ENCODE measurements at places on chromosomes 5 and 9.
A peak's percentile ranks its signal among the peaks of the same experiment; 100 is the strongest.

DNA sequence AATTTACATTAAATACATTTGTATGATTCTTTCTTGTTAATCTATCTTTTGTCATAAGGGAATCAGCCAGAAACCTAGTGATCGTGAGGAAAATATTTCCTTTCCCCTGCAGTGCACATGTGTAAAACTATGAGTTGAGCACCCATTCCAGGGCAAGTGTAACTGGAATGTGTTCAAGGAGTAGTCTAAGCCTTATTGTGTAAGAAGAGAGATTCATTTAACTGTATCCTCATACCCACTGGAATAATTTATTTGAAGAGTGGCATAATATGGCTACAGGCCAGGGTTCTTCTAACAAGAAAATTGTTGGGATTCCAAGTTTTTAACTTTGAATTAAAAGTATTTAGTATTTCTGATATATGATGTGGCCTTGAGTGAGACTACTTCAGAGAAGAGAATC is 1692.7 kb downstream of the EFNA5 start:
- no peak for DNase-seq

GRCh38 chr5:78829811-78830527 is 155.1 kb downstream of the ARSB start:
- DNase-seq = no peak

- no peak for DNase-seq
These were observed 78.3 kb downstream of the MAMDC2 start for GRCh38 chr9:70121818-70122436.

- no peak for DNase-seq
These were observed 56.3 kb downstream of the CETN3 start for GRCh38 chr5:90353254-90353653.

- DNase-seq = no peak
These were observed 185.2 kb downstream of the CCDC171 start for GRCh38 chr9:15738011-15738410.

GRCh38 chr9:93130861-93131481 is 3.1 kb downstream of the NINJ1 start:
- no peak for DNase-seq

GRCh38 chr5:56993241-56993640 is 41.3 kb upstream of the MIER3 start:
- DNase-seq = no peak

DNA sequence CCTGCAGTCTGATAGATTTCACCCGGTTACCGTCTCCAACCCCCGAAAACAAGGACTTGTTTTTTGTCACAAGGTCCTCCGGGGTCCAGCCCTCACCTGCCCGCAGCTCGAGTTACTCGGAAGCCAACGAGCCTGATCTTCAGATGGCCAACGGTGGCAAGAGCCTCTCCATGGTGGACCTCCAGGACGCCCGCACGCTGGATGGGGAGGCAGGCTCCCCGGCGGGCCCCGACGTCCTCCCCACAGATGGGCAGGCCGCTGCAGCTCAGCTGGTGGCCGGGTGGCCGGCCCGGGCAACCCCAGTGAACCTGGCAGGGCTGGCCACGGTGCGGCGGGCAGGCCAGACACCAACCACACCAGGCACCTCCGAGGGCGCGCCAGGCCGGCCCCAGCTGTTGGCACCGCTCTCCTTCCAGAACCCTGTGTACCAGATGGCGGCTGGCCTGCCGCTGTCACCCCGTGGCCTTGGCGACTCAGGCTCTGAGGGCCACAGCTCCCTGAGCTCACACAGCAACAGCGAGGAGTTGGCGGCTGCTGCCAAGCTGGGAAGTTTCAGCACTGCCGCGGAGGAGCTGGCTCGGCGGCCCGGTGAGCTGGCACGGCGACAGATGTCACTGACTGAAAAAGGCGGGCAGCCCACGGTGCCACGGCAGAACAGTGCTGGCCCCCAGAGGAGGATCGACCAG is 121.3 kb downstream of the DAB2IP start:
- DNase-seq = no peak

DNA sequence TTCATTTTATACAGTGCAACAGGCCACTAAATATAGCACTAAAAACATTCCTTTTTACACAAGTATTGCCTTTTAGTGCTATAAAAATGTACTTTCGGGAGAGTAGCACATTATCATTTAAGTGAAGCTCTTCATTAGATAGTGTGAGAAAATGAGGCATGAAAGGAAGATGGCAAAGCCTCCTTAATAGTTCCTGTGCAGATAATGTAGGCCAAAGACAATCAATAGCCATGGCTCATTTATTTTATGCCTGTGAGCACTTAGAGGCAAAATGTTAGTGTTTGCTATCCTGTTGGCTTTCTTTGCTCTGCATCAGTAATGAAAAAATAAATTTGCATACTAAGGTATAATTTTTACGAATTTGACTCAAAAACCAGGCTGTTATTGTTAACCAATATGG is 929.5 kb upstream of the C9orf72 start:
- no peak for DNase-seq

GRCh38 chr9:98867429-98868168 is 60.1 kb downstream of the GALNT12 start:
- no peak for DNase-seq

- no peak for DNase-seq
These were observed 20.1 kb downstream of the BTNL9 start for GRCh38 chr5:181060231-181060590.

DNA sequence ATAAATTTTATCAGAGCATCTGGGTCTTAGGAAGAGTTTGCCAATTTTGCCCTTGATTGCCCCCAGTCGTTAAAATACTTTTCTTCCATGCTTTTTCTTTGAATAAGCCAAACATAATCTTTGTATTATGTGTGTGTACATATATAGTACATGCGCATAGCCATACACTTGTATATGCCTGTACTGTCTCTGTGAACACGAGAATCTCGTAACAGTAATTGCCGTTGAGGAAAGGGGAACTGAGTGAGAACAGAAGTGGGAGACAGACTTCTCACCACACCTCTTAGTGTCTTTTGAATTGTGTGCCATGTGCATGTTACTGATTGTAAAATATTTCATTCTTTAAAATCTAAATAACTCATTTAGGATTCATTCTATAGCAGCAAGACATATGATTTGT is 79.6 kb upstream of the GRHPR start:
- DNase-seq = no peak

GRCh38 chr5:148915224-148915817 is 88.9 kb downstream of the ADRB2 start:
- no peak for DNase-seq

DNA sequence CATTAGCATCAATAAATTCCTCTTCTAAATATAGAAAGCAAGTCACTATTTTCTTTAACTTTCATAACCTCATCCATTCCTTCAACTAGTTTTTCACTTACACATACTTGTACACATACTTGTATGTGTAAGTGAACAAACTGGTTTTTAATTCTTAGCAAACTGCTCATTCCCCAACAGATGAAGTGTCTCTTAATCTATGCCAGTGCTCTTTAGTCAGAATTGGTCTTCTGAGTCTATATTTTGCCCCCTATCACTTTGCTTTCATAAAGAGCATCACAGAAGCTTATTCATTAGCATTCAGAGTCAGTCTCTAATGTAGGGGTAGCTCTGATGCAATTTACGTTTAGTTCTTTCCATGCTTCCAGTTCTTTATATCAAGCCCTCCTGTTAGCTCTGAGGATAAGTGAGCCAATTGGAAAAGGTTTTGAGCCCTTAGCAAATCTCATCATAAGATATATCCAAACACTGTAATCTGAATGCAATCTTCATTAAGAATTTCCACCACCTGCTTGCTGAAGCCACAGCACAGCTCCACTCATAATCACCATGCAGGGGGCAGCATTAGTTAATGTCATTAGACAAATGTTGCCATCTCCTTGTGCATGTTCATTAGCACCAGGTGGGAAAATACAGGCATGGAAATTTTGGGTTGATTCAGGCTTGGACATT is 178.5 kb upstream of the SLC24A2 start:
- DNase-seq = no peak

DNA sequence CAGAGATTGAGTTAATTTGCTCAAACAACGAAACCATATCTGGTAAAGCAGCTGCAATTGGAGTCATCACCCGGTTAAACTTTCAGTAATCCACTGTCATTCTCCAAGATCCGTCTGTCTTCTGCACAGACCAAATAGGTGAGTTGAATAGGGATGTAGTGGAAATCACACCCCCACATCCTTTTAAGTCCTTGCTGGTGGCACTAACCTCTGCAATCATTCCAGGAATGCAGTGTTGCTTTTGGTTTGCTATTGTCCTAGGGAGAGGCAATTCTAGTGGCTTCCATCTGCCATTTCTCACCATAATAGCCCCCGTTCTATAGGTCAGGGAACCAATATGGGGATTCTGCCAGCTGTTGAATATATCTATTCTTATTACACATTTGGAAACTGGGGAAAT is 14.6 kb upstream of the BTF3 start:
- DNase-seq = no peak

- DNase-seq = no peak
These were observed 10.3 kb downstream of the GDF9 start for GRCh38 chr5:132856011-132856410.

DNA sequence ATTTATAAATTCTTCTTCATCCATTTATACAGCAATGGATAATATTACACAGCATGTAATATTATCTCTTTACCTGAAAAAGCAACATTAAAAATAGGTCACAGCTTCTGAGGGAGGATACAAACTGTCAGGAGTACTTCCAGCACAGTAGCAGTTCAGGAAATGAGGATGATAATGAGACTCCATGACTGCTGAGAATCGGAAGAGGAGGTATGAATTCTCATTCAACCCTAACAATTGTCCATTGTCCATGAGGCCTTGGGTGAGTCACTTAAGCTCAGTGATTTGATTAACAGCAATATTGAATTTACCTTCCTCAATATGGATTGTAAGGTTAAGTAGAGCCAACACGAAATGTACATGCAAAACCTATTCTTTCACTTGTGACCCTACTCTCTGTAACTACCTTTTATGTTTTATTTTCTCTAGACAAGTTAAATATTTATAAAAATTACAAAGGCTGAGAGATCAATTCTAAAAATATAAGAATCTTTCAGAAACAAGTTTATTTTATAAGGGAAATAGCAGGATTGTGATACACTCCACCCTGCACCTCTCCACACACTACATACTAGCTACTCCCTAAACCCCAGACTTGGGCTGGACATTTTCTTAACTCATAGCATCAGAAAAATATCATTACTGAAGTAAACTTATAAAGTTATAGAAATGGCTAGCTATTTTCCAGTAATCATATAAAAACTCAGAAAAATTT is 159.1 kb upstream of the ACOT12 start:
- no peak for DNase-seq

DNA sequence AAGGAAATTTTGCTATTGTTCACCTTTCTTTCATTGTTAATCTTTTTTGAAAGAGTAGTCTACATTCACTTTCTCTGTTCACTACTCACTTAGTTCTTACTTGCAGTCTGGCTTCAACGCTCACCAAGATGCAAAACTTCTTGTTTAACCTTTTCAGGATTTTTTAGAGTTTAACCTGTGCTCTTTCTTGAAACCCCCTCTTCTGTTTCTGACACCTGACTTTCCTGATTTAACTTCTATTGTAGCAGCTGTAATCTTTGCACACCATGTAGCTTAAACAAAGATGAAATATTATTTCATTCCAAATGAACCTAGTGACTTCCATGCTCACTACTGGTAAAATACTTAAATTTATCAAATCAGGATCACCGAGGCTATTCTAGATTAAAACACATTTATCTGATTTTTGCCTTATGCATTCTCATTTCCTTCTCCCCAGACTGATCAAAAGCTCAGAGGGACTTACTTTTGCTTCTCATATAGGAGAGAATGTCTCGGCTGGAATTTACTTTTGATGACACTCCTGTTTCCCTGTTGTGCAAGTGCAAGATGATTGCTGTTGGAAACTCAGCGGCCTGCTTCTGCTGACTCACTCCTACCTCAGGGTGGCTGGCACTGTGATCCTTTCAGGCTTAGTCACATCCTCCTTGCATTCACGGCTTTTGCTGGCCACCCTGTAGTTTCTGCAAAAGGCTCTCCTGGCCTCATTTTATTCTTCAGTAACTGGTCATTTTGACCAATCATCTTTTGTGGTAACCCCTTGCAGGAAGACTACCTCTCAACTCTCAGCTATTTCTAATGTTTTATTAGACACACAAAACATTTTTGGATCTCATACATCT is 109.3 kb upstream of the IFNE start:
- DNase-seq = peak; percentile 32
